Tracheal epithelial cell (primary cell): ENCODE measurements at places on chromosomes 1 and 21. TPM values are rescaled to one million over a fixed set of nuclear protein-coding genes. Genes with fewer than 3 reads are reported as not detected.

FCRL1 gene
- not detected in 2 replicates for total RNA-seq

RCC1 gene
- 88.4 and 147 TPM in 2 replicates for total RNA-seq

RAB25 gene
- total RNA-seq, result 52.2 and 69.4 TPM in 2 replicates

HES3 gene
- total RNA-seq, result not detected in 2 replicates

SIM2 gene
- total RNA-seq, result 0.21 and 0.96 TPM in 2 replicates

HTR6 gene
- total RNA-seq, result not detected in 2 replicates

LHX8 gene
- total RNA-seq, result under 0.01 TPM in 1 of 2 replicates, not detected in the other

SNX7 gene
- total RNA-seq, result 31.1 and 36.2 TPM in 2 replicates

SFN gene
- 704 and 1,068 TPM in 2 replicates for total RNA-seq

LCE2B gene
- total RNA-seq, result not detected in 2 replicates

TMCO1 gene
- 76.1 and 85.3 TPM in 2 replicates for total RNA-seq

ITLN2 gene
- total RNA-seq, result 0.64 TPM in 1 of 2 replicates, not detected in the other

FCRL5 gene
- total RNA-seq, result not detected in 2 replicates

AUNIP gene
- 2.2 and 2.8 TPM in 2 replicates for total RNA-seq

ITPKB gene
- 2.2 and 4.3 TPM in 2 replicates for total RNA-seq

CRP gene
- not detected in 2 replicates for total RNA-seq

FOXD2 gene
- total RNA-seq, result under 0.01 TPM in 2 replicates

CELA3B gene
- total RNA-seq, result 1.9 TPM in 1 of 2 replicates, not detected in the other

VCAM1 gene
- total RNA-seq, result 0.21 and 37.8 TPM in 2 replicates

GPATCH2 gene
- total RNA-seq, result 11.3 and 15.9 TPM in 2 replicates

ADAM30 gene
- not detected in 2 replicates for total RNA-seq

F13B gene
- not detected in 2 replicates for total RNA-seq

LRRC39 gene
- total RNA-seq, result 0.43 TPM in 1 of 2 replicates, not detected in the other

CPLANE2 gene
- total RNA-seq, result 5.1 and 6.4 TPM in 2 replicates

STIL gene
- total RNA-seq, result 1.7 and 2.9 TPM in 2 replicates

FAM72D gene
- total RNA-seq, result not detected in 2 replicates

CFHR3 gene
- not detected in 2 replicates for total RNA-seq

ESRRG gene
- total RNA-seq, result under 0.01 TPM in 1 of 2 replicates, not detected in the other

SDC3 gene
- 2.1 and 11.1 TPM in 2 replicates for total RNA-seq

KCNJ10 gene
- total RNA-seq, result not detected in 2 replicates

IL24 gene
- 1.9 TPM in 1 of 2 replicates, not detected in the other for total RNA-seq

IQGAP3 gene
- 0.85 and 2.9 TPM in 2 replicates for total RNA-seq

DAB1 gene
- not detected in 2 replicates for total RNA-seq

OR2T35 gene
- total RNA-seq, result not detected in 2 replicates

RBM15 gene
- total RNA-seq, result 22.7 and 24.7 TPM in 2 replicates

PRDX6 gene
- 230 and 301 TPM in 2 replicates for total RNA-seq

ICOSLG gene
- 0.85 and 1.2 TPM in 2 replicates for total RNA-seq

PWP2 gene
- total RNA-seq, result 4.8 and 9.2 TPM in 2 replicates

FMO2 gene
- 0.24 TPM in 1 of 2 replicates, not detected in the other for total RNA-seq

NBPF3 gene
- total RNA-seq, result 9.6 and 11.6 TPM in 2 replicates

AMY1A gene
- total RNA-seq, result not detected in 2 replicates

IGFN1 gene
- 0.48 TPM in 1 of 2 replicates, not detected in the other for total RNA-seq

ZNF648 gene
- total RNA-seq, result under 0.01 TPM in 1 of 2 replicates, not detected in the other

PRSS38 gene
- total RNA-seq, result not detected in 2 replicates

OR2T29 gene
- not detected in 2 replicates for total RNA-seq

ATG4C gene
- 4.1 and 6.6 TPM in 2 replicates for total RNA-seq

CD5L gene
- not detected in 2 replicates for total RNA-seq

CYP4A22 gene
- total RNA-seq, result not detected in 2 replicates

SPRR3 gene
- 8.9 and 51.4 TPM in 2 replicates for total RNA-seq

PLEKHN1 gene
- total RNA-seq, result 3.6 and 9.2 TPM in 2 replicates

OR11L1 gene
- total RNA-seq, result not detected in 2 replicates

CD101 gene
- total RNA-seq, result 0.48 and 1.3 TPM in 2 replicates
